ENCODE measurements at places on chromosomes 5 and 9.

DNA sequence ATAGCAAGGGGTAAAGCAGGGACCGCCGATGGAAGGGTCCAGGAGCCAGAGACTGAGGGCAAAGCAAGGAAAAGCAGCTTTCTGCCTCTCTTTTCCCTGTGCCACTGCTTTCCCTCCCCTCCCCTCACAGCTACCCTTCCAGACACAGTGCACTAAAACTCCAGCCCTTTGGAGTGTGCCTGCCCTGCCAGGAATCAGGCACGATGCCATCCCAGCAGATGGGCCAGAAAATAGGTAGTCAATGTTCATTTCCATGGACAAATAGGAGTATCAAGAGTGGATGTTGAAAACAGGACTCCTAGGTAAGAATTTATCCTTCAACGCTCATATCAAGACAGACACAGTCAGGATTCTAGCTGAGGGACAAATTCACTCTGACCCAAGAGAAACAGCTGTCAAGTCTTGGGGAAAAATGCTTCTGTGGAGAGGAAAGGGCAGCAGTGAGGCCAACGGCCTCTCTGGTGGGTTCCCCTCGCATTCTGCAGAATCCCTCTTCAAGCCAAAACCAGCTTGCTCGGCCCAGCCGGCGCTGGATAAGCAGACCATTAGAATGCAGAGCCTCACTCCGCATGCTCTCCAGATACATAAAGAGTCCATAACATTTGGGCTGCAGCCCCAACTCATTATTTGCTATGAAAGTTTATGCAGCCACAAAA is 138.0 kb downstream of the CAAP1 start:
- H3K36me3 ChIP-seq: no peaks in the 10 kb centered on the region
- no peak overlapping the region for H3K27ac ChIP-seq
- no peaks in the 10 kb centered on the region for H3K4me1 ChIP-seq
- H3K27me3 ChIP-seq: no peaks in the 10 kb centered on the region
- H3K4me3 ChIP-seq: no peak overlapping the region

DNA sequence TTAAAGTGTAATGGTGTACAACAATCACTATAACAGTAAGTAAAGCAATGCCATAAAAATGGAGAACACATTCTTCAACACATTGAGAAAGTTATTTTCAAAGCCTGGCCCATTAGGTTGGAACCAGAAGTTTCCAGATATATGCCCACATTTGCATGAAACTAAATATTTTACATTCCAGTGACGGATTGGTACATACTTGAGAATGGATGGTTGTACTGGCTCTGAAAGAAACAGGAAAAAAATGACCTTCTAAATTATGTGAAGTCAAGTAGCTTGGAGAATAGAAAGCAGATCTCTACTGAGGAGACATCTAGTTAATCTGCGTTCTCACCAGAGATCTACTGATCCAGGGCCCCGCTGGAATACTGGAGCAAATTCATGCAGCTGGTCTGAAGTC is 1037.0 kb downstream of the NR2F1-AS1 start:
- H3K4me1 ChIP-seq: peaks cover 6% of the 10 kb centered on the region
- DNase-seq: no peak
- no peak overlapping the region for H3K27ac ChIP-seq
- no peak overlapping the region for H3K4me3 ChIP-seq

DNA sequence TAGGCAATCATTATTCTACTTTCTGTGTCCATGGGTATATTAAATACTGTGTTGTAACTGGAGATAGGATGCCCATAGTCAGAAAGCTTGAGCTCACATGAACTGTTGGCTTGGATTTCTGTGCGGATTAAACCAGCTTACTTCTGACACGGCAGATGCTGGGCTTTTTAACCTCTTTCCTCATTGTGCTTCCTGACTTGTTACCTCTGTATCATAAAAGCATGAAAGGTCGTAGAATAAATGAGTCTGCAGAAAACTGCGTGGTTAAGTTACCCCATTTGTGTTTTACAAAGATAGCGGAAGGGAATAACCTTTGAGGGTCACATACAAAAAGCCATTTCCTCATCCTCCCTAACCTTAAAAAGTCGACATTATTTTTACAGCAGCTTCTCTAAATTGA is 199.5 kb upstream of the DMRT1 start:
- no peak for DNase-seq
- H3K27me3 ChIP-seq: no peaks in the 10 kb centered on the region
- no peak overlapping the region for H3K4me3 ChIP-seq
- peak overlapping the region; percentile 76 for H3K27ac ChIP-seq

DNA sequence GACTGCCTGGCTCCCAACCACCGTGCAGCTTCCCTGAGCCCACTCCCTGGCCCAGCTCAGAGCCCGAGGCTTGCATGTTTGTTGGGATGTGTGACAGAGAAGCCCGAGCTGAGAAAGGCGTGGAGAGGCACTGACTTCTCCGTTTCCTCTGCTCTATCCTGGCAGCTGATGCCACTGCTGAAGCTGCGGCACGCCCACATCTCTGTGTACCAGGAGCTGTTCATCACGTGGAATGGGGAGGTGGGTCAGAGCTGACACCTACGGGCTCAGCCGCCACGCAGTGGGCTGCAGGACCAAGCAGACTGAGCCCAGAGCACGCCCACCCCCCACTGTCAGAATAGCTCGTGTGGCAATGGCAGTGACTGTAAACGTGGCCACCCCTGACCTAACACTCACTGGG is 9.3 kb downstream of the STKLD1 start:
- no peak overlapping the region for H3K27ac ChIP-seq
- H3K27me3 ChIP-seq: peaks cover 3% of the 10 kb centered on the region
- H3K4me3 ChIP-seq: no peak overlapping the region
- H3K4me1 ChIP-seq: no peaks in the 10 kb centered on the region

GRCh38 chr9:113602126-113603047 is 138.9 kb downstream of the RGS3 start:
- H3K4me3 ChIP-seq: no peak overlapping the region
- H3K4me1 ChIP-seq: peaks cover 37% of the 10 kb centered on the region
- peak overlapping the region; percentile 27 for H3K27ac ChIP-seq
- DNase-seq: no peak
- H3K27me3 ChIP-seq: no peaks in the 10 kb centered on the region

DNA sequence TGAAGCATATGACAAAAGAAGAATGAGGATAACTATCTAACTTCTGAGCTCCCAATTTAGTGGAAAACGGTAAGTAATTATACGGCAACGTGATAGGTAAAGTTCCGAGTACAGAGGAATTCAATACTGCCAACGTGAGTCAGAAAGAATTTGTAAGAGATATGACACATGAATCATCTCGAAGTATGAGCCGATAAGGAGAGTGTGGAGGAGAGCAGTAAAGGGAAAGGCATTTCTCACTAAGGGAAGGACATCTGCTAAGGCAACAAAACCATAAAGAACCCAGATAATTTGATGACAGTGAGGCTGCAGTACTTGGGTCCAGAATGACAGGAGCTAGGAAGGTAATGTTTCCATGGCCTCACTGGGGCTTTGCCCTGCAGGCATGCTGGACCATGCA is 11.0 kb downstream of the MPDZ start:
- no peak overlapping the region for H3K4me3 ChIP-seq
- H3K36me3 ChIP-seq: peaks cover 15% of the 10 kb centered on the region
- no peak for DNase-seq
- peak overlapping the region; percentile 75 for H3K27ac ChIP-seq
- H3K27me3 ChIP-seq: no peaks in the 10 kb centered on the region

GRCh38 chr5:2196989-2197619 is 314.4 kb upstream of the IRX4 start:
- peaks cover 14% of the 10 kb centered on the region for H3K4me1 ChIP-seq
- no peak overlapping the region for H3K4me3 ChIP-seq
- no peak overlapping the region for H3K27ac ChIP-seq
- H3K36me3 ChIP-seq: no peaks in the 10 kb centered on the region
- DNase-seq: no peak

DNA sequence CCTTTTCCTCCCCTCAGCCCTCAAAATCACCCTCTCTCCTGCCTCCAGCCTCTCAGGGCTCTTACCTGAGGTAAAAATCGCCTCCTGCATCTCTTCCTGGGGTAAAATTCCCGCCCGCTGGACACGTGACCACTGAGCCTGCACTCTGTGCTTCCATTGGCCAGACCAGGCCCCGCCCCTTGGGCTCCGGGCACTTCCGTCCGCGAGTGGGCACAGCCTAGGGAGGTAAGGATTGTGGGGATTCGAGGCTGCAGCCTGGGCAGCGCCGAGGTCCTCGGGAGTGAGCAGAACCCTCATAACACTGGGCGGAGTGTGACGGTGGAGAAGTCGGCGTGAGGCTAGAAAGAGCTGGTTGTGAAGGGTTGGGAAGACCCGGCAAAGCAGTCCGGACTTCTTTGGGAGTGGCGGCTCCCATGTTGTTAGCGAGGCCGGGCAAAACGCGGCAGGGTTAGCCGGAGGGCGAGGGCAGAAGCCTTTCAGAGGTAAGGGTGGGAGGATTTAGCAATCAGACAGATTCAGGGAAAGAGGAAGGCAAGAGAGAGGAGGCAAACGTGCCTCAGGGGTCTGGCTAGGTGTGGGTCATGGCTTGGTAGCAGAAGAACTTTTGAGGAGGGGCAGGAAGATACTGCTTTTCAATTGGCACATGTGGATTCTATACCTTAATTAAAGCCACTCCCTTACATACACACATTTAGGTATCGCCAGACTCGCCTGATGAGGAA is at the start of gene SHOC1:
Gene SHOC1 (minus strand): TSS at position 103 of the 722 bp plus-strand sequence. CDS start 3,519 bp downstream, outside the sequence.
- H3K4me1 ChIP-seq: no peaks in the 10 kb centered on the region
- peaks cover 5% of the 10 kb centered on the region for H3K36me3 ChIP-seq
- H3K27me3 ChIP-seq: no peaks in the 10 kb centered on the region
- no peak within 1 kb of the TSS for H3K4me3 ChIP-seq
- DNase-seq: no peak

- DNase-seq: no peak
- peak overlapping the region; percentile 54 for H3K4me3 ChIP-seq
- H3K4me1 ChIP-seq: peaks cover 46% of the 10 kb centered on the region
- H3K27ac ChIP-seq: peak overlapping the region; percentile 98
These were observed 177.9 kb downstream of the C9orf50 start for GRCh38 chr9:129442803-129443511.

GRCh38 chr5:82512025-82512424 is 233.9 kb upstream of the RPS23 start:
- peaks cover 1% of the 10 kb centered on the region for H3K36me3 ChIP-seq
- no peaks in the 10 kb centered on the region for H3K27me3 ChIP-seq
- H3K4me1 ChIP-seq: no peaks in the 10 kb centered on the region
- DNase-seq: no peak
- H3K27ac ChIP-seq: no peak overlapping the region
- H3K4me3 ChIP-seq: no peak overlapping the region

DNA sequence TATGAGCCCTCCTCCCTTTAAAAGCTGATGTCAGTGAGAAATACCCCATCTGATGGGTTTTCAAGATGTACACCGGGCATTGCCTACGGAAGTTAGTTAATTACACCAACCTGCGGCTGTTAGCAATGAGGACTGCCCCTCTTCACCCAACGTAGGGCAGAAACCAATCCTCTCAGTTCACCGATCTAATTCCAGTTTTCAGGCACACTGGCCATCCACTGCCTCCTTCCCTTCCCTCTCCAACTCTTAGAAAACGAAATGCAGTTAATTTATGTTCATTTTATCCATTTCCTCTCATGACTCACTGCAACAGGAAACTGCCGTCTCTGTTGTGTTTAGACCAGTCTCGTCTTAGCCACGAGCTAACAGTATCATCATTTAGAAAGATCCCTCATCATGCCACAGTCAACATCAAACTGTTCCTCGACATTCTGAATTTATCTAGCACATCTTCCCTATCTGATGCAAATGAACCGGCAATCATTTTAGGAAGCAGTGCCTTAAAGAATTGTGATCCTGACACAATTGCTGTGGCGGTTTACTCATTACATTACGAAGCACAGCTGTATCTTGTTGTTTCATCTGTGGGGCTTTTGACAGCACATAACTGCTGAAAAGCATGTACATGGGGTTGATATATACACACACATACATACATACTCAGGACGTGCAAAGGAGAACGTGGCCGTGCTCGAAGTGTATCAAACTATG is 168.6 kb downstream of the EFNA5 start:
- no peaks in the 10 kb centered on the region for H3K36me3 ChIP-seq
- H3K27ac ChIP-seq: peak overlapping the region; percentile 4
- peak overlapping the region; percentile 8 for H3K4me3 ChIP-seq
- no peaks in the 10 kb centered on the region for H3K27me3 ChIP-seq
- DNase-seq: no peak

DNA sequence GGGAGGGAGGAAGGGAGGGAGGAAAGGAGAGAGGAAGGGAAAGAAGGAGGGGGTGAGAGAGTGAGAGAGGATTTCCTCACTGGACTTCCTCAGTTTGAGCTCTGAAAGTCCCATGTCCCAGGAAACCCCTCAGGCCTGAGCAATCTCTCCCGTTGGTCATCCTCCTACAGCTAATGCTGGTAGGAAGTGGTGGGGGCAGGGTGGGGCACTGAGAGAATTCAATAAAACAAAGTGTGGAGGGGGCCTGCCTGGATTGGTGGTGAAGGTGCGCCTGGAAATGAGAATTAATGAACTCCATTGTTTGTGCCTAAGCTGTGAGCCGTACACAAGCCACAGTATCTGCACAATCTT is 195.0 kb downstream of the RGS3 start:
- peaks cover 15% of the 10 kb centered on the region for H3K4me1 ChIP-seq
- peaks cover 33% of the 10 kb centered on the region for H3K27me3 ChIP-seq
- H3K4me3 ChIP-seq: no peak overlapping the region
- no peak for DNase-seq

- no peak overlapping the region for H3K27ac ChIP-seq
- no peak for DNase-seq
- H3K36me3 ChIP-seq: no peaks in the 10 kb centered on the region
- no peaks in the 10 kb centered on the region for H3K27me3 ChIP-seq
- no peaks in the 10 kb centered on the region for H3K4me1 ChIP-seq
- no peak overlapping the region for H3K4me3 ChIP-seq
These were observed 359.0 kb upstream of the DMAC1 start for GRCh38 chr9:8158574-8158973.

GRCh38 chr5:77101298-77101697 is 14.2 kb upstream of the ZBED3 start:
- DNase-seq: no peak
- H3K27me3 ChIP-seq: no peaks in the 10 kb centered on the region
- H3K36me3 ChIP-seq: peaks cover 35% of the 10 kb centered on the region
- no peak overlapping the region for H3K27ac ChIP-seq

GRCh38 chr5:168611165-168611564 is 32.0 kb upstream of the PANK3 start:
- DNase-seq: no peak
- peaks cover 34% of the 10 kb centered on the region for H3K4me1 ChIP-seq

DNA sequence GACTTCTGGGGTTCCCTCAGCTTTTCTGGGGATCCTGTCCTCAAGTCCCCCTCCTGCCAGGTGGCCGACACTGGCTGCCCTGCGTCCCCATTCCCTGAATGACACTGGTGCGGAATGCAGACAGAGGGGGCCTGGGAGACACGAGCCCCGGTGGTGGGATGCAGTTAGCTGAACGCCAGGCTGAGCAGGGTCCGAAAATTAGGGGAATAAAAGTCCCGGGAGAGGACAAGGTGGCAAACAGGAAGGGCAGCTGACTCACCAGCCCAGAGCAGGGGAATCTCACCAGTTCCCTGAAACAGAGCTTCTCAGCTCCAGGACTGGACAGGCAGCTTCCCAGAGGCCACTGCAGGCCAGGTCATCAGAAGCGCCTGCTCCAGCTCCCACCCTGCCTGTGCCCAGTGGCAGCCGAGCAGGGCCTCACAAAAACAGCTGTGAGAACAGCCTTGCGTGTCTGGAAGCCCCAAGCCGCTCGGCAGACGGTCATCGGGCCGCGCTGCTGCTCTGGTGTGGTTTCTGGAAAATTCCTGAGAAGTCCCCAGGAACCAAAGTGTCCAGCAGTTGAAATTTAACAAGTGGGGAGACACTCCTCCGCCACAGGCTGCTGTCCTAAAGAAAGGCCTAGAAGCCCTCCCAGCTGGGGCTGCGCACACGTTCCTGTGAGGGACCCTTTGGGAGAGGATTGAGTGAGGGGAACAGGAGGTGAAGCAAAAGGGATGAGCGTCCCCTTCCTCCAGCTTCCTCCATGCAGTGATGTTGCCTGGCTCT is 47.6 kb upstream of the EXOC3 start:
- peak; percentile 38 for DNase-seq
- H3K27me3 ChIP-seq: no peaks in the 10 kb centered on the region
- H3K36me3 ChIP-seq: no peaks in the 10 kb centered on the region
- no peak overlapping the region for H3K4me3 ChIP-seq
- peaks cover 47% of the 10 kb centered on the region for H3K4me1 ChIP-seq
